CD8-positive, alpha-beta memory T cell (primary cell): ENCODE measurements at places on chromosomes 7 and 10.

DNA sequence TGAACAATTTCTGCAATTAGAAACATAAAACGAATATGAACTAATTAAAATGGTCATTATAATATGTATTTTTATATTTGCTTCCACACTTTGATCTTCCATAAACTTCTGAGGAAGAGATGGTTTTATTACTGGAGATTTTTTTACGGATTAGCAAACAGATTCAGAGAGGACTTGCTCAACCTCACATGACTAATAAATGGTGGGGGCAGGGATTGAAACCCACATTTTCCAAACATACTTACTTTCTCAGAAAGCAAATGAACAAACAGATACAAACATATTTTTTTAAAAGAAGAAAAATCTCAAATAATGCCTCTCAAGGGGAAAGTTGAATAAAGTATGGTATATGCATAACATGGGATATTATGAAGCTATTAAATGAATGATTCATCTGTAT is 18.3 kb downstream of the ANKMY2 start:
- no peak for DNase-seq

DNA sequence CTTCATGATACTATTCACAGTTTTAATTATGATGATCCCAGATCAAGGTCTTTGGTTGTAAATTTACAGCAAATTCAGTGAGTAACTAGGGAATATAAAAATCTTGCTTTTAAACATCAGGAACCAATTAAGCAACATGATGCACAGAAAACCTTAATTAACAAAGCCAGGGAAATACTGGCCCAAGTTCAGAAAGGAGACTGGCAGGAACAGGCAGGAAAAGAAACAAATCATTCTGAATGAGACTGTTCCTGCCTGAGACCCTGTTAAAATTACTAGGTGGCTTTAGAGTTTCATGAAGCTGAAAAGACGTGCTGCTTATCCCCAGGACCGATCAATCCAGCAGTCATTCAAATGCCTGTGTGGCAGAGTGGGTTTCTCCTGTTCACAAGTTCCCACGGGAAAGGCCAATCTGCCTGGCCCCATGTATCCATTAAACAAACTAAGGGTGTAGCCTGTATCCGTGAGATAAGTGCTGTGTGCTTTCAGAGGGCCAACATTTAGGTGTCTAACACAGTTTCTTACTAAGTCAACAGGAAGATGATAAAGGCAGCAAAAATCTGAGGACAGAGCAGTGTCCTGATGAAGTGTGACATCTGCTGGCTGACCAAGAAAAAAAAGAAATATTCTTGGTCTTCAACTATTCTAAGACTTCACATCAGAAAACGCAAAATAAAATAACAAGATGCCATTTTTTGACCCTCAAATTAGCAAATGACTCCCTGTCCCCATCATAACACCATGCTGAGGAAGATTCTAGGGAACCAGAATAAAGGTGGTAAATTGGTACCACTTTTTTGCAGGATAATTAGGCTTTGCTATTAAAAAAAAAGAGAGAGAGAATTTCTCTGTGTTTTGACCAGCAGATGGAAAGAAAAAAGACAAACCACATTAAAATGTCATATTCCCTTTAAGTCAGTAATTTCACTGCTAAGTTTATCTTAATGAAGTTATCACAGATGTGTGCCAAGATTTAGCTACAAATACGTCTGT is 34.2 kb downstream of the PUS7 start:
- no peak for DNase-seq

GRCh38 chr7:129436335-129436923 is 2.2 kb downstream of the STRIP2 start:
- no peak for DNase-seq

DNA sequence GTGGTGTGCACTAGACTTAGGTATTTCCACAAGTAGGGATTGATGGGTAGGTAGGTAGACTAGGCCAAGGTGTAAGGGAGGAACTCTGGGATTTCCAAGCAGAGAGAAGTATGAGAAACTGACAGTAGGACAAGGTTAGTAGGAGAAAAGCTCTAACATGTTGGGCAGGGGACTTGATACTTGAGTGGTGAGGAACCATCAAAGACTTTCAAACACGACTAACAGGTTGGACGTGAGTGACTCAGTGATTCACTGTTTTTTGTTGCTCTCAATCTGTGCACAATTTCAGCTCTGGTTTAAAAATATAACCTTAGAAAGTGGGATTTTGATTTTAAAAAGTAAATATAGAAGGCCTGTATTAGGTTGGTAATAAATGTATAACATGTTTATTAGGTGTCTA is 44.4 kb downstream of the KLHDC10 start:
- DNase-seq: no peak

DNA sequence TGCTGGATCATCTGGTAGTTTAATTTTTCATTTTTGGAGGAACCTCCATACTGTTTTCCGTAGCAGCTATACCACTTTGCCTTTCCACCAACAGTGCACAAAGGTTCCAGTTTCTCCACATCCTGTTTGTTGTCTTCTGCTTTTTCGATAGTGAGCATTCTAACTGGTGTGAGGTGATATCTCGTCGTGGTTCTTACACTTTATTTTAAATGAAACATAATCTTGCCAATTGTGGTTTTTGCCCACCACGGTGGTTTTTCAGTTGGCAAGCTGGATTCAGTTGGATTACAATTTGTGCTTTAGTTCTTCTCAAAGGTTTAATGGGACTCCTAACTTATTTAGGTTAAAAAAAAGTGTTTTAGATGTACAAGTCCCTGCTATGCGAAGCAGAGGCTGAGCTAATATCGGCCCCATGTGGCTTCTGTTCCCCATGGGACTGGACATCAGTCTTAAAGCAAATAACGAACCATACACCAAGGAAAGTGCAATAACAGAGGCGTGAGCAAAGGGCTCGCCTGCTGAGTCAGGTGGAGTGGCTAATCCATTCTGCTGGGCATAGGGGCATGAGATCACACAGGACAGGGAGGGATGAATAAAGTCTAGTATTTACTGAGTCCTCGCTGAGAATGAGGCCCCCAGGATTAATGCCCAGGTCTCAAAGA is 153.6 kb downstream of the AOAH start:
- DNase-seq: no peak

DNA sequence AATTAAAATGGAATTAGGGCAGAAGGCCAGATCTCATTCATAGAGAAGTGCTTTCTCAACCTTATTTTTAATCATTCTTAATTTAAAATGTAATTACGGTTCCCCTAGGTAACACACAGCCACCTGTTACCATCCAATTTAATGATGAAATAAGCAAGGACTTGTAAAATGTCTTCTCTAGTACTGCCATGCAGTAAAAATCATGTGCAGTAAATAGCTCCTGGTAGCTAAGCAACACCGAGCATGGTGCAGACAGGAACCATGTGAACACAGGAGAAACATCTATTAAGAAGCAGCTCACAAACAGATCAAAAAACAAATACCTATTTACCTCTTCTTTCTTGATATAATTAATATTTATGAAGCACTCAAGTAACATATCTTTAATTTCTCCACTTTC is 15.1 kb downstream of the NCAPG2 start:
- no peak for DNase-seq
